Pericardium fibroblast (primary cell): ENCODE measurements at places on chromosomes 6 and 20. TPM values are rescaled to one million over a fixed set of nuclear protein-coding genes. Genes with fewer than 3 reads are reported as not detected.

Gene LTB
- 0.17 TPM in 1 of 2 replicates, not detected in the other for total RNA-seq

Gene LHFPL5
- total RNA-seq: not detected in 2 replicates

Gene TMEM244
- total RNA-seq: not detected in 2 replicates

Gene DDX39B
- total RNA-seq: 197 and 272 TPM in 2 replicates

Gene TSBP1
- not detected in 2 replicates for total RNA-seq

Gene BANF2
- total RNA-seq: not detected in 2 replicates
